Activated effector memory CD4-positive, alpha-beta T cell treated with anti-CD3 and anti-CD28 coated beads, Interleukin-2, amount 50 U/mL, for 16 hours (primary cell): ENCODE measurements at places on chromosomes 16 and 17.

DNA sequence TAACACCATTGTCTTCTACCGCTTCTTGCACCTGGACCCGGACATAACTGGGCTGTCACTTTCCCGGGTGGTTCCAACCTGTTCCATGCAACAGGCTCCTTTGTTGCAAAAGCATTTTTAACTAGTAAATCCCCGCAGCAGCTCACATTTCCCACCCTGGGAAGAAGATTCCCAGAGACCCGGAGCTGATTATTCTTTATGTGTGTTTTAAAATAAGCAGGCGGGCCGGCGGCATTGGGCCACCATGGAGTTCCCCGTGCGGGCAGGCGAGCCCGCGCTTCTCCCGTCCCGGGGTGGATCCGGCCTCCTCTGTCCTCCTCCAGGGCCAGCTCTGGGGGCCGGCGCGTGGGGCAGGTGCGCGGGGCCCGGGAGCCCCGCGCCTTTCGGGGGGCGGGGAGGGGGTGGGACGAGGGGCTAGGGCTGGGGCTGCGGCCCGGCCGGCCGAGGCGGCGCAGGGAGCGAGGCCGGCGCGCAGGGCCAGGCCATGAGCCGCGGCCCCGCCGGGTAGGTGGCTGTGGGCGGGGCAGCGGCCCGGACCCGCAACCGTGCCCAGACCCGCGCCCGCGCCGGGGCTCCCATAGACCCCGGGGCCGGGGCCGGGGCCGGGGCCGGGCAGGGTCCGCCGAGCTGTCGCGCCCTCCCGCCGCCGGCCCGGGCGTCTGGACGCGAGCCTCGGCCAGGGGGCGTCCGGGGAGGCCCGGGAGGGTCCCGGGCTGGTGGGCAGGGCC lies 1.7 kb downstream of the CRAMP1 start:
- DNase-seq = peak; percentile 64

GRCh38 chr17:3750926-3751325 lies 27.2 kb downstream of the HASPIN start:
- peak; percentile 78 for DNase-seq

DNA sequence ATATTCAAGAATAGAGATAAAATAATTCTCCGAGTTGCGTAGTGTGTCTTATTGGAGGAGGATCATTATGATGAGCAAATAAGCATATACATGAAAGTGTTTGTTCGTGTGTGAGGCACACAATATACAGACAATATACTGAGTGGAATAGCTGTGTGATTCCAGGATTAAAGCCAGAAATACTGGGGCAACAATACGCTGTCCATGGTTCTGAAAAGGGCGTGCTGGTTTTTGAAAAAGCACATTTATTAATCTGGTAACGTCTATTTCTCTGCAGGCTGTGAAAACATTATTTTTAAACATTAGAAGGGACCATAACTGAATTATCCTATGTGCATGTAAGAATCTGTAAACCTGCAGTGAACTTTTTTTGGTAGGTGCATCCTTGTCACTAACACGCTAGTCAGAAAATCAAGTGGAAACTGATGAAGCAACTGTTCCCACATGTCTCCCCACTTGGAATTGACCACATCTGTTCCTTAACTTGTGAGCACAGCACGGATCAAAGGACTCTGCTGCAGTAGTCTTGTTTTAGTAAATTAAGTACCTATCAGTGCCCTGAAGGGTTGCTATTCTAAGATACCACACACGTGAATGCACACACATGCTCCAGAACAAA lies 346.0 kb downstream of the GRIN2A start:
- DNase-seq = no peak

DNA sequence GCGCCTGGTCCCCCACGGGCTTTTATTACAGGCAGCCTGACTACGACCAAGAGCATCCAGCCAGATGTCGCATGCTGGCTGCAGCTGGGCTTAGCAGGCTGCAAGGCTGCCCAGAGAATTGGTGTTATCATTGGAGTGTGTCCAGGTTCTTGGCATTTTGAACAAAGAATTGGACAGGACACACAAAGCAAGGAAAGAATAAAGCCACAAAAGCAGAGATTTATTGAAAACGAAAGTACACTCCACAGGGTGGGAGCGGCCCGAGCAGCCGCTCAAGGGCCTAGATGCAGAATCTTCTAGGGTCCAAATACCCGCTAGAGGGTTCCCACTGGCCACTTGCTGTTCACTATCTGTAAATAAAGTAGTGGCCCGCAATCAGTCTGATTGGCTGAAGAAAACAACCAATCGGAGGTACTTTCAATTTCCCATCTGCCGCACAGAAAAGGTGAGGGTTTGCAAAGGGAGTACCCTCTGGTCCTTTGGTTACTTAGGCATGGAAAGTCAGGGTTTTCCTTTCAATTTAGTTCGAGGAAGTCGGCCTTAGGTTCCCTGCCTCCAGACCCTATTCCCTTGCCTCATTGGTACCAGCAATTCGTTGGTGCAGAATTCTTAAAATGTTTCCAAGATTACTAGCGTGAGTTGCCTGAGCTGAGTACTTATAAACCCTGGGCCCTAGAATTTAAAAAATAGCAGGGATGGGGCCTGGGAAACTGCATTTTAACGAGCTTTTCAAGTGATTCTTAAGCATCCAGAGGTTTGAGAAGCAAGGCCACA lies 38.5 kb upstream of the CNEP1R1 start:
- no peak for DNase-seq

GRCh38 chr16:30896889-30897733 lies 697 bp downstream of the CTF1 start:
- DNase-seq = peak; percentile 93

- DNase-seq = no peak
Observed at GRCh38 chr16:30053376-30054015, 12.1 kb upstream of the ALDOA start.

DNA sequence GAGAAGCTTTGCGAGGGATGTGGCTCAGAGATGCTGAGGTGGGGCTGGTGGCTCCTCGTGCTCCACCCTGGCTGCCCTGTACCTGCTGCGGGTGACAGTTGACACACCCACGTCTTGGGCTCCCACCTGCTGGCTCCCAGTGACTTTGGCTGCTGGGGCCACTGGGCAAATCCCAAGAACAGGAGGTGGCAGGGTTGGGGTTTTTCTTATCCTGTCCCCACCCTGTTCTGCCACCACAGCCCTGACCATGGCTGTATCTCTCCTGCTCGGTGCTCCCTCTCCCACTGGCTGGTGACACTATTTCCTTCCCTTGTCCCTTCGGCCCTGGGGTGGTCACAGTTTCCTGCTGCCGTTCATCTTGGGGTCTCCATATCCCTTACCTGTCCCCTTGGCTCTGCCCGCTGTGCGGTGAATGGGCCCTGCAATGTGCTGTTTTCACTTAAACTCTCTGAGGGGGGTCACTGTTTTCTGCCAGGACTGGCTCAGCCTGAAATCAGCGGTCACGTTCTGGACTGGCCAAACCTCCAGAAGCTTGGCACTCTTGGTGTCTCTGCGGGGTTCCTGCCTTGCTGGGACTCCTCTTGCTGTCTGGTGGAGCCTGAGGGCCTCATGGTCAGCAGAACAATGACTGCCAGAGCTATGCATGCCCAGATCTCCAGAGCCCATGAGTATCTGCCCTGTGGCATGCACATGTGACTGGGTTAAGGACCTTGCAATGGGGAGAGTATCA lies 144.2 kb downstream of the IRF8 start:
- no peak for DNase-seq
